ENCODE measurements at places on chromosomes 11 and 22. TPM values are rescaled to one million over a fixed set of nuclear protein-coding genes. Genes with fewer than 3 reads are reported as not detected.
A peak's percentile ranks its signal among the peaks of the same experiment; 100 is the strongest.

The MS4A3 gene
- total RNA-seq: not detected

The FGF19 gene
- total RNA-seq: not detected

The CD6 gene
- total RNA-seq: 0.15 TPM

The F2 gene
- not detected for total RNA-seq

The OR51B2 gene
- not detected for total RNA-seq

- peaks cover 59% of the 10 kb centered on the region for H3K4me1 ChIP-seq
- H3K27me3 ChIP-seq: no peaks in the 10 kb centered on the region
Measured at GRCh38 chr22:31080164-31080847, 812 bp upstream of the SMTN start.

GRCh38 chr22:38136607-38137006 is 26.1 kb upstream of the BAIAP2L2 start:
- peaks cover 40% of the 10 kb centered on the region for H3K36me3 ChIP-seq
- H3K27me3 ChIP-seq: no peaks in the 10 kb centered on the region
- H3K27ac ChIP-seq: no peak overlapping the region
- H3K4me1 ChIP-seq: no peaks in the 10 kb centered on the region

DNA sequence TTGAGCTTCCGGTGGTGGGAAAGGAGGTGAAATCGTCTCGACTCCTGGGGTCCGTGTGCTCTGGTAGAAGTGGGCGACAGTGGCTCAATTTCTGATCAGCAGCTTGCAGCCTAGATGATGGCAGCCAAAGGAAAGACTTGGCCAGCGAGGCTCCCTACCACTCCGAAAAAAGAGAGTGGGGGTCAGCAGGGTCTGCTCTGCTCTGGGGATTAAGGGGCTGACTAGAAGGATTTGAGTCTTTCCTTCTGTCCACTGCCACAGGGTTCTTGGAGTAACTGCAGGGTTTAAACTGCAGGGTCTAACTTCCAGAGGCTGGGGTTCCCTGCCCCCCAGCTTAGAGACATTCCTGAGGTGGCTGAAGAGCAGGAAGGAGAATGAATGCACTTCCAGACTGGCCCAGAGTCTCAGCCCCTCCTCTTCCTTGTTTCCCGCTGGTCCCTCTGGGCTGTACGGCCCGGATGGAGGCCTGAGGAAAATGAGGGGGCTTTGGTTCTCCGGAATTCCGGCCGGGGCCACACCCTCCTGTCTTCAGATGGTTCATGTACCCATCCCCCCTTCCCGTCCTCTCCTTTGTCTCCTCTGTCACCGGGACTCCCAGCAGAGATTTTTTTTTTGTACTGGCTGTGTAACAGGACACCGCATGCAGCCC is 907 bp downstream of the SERPINH1 start:
- H3K4me3 ChIP-seq: peak overlapping the region; percentile 73
- no peak for DNase-seq
- no peaks in the 10 kb centered on the region for H3K27me3 ChIP-seq
- H3K27ac ChIP-seq: peak overlapping the region; percentile 96

DNA sequence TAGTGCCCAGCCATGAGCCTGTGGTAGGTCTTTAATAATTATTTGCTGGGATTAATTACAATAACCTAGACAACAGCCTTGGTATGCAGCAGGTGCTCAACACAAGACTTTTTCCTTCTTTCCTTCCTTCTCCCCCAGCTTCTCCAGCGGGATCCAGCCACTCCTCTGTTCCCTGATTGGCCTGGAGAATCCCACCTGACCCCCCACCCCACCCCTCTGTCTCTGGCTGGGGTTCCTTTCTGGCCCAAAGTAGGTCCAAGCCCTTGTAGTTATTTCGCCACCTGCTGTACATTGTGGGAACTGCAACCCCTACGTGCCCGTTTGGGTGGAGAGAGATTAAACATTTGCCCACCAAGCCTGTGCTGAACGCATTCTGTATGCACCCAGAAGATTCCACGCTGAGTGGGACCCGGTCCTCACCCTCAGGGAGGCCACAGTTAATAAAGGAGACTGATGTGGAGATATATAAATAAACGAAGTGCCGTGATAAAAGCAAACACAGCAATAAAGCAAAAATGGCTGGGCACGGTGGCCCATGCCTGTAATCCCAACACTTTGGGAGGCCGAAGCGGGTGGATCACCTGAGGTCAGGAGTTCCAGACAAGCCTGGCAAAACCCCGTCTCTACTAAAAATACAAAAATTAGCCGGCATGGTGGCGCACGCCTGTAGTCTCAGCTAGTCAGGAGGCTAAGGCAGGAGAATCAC is 32.1 kb upstream of the DGKZ start:
- no peaks in the 10 kb centered on the region for H3K4me1 ChIP-seq
- no peak overlapping the region for H3K4me3 ChIP-seq
- no peak for DNase-seq
- H3K36me3 ChIP-seq: peaks cover 4% of the 10 kb centered on the region

DNA sequence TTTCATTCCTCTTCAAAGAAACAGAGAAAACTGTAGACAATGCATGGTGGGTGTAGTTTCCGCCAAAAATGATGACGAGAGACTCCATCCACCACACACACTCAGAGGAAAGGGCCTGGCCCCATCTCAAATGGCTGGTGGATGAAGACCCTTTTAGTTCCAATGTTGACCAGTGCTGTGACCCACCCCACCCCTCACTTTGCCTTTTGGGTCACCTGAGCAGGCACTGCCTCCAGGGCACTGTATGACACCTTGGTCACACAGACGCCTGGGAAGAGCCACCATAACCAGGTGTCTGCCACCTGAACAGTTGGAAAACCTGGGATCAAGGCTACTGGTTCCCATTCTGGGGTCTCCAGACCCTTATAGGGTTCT is 121.3 kb downstream of the MPPED1 start:
- H3K36me3 ChIP-seq: no peaks in the 10 kb centered on the region
- no peak overlapping the region for H3K4me3 ChIP-seq
- no peaks in the 10 kb centered on the region for H3K27me3 ChIP-seq
- peaks cover 12% of the 10 kb centered on the region for H3K4me1 ChIP-seq
- DNase-seq: no peak

- H3K27ac ChIP-seq: no peak overlapping the region
- no peak overlapping the region for H3K4me3 ChIP-seq
- no peaks in the 10 kb centered on the region for H3K36me3 ChIP-seq
- DNase-seq: peak; percentile 21
Measured at GRCh38 chr11:69908511-69909220, 89.5 kb upstream of the FGF3 start.
